GM04504 (cell line): ENCODE measurements at places on chromosomes 2 and 18.

DNA sequence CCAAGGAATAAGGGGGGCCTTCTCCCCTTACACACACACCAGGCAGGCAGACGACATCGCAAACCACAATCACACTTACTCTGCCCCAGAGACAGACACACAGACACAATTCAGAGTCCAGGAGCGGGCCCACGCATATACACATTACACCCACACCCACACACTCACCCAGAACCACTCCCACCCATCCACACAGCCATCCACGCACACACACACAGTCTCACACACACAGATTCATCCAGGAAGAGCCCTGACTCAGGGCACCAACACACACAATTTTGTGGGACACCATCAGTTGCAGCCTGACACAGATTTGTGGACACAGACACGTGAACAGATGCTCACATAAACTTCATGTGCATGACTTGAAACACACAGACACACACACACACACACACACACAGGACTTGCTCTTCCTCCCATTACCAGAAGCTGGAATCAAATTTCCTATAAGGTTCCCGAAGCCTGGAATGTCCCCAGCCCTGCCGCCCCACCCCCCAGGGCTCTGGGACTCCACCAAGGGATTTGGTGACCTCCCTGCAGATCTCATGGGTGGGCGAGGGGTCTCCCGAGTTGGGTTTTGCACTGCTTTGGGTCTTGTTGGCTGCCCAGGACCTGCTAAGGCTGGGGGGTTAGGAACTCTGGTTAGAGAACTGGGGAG is 23.5 kb downstream of the TNS1 start:
- DNase-seq, result no peak

- DNase-seq, result no peak
Observed at GRCh38 chr2:39512941-39513340, 75.9 kb upstream of the MAP4K3 start.

- DNase-seq, result no peak
Observed at GRCh38 chr2:196284866-196285557, 113.6 kb upstream of the STK17B start.

- DNase-seq, result no peak
Observed at GRCh38 chr18:23752363-23752762, 63.1 kb downstream of the LAMA3 start.

DNA sequence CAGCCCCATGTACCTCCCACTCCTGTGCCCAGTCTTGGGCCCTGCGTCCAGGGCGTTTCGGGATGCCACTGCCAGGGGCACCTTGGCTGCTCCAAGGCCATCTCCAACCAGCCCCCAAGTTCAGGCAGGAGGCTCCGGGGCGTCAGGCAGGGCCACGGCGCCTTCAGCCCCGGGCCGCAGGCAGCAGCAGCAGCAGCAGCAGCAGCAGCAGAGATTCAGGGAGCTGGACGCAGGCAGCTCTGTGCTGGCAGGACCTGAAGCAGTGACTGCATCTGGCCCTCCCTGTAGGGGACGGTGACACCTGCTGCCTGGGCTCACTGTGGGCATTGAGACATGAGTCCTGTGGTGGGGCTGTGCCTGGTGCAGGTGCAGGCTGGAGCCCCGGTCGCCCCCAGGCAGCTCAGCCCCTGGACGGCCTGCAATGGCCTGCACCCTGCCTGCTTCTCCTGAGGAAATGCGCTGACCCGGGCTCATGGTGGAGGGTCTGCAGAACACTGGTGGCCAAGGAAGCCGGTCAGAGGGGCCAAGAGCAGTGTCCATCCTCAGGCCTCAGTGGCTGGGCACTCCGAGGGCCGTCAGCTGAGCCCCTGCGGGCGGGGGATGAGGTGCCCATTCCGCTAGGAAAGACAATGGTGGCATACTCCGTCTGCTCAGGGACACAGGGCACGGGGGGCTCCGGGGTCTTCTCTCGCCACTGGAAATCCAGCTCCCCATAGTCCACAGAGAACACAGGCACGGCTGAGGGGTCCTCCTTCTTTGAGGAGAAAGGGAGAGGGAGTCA is 8.0 kb downstream of the PDCD1 start:
- no peak for DNase-seq

DNA sequence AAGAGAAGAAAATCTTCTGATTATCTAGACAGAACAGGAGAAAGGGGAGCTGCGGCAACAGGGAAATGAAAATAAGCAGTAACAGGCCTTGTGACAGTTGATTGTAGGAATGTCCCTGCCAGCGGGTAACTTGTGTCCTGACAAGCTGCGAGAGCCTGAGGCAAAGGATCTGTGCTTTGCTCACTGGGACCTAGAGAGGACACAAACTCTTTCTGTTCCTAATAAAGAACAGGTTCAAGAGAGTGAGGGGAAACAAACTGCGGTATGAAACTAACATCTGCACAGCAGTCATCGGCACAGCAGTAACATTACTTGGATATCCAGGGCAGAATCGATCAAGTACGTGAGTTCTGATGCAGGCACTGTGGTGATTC is 103.7 kb upstream of the THOC1 start:
- no peak for DNase-seq

- DNase-seq, result no peak
Observed at GRCh38 chr18:69261406-69261805, 139.3 kb upstream of the DOK6 start.

- peak; percentile 57 for DNase-seq
Observed at GRCh38 chr2:74440378-74441169, 1.2 kb downstream of the RTKN start.

DNA sequence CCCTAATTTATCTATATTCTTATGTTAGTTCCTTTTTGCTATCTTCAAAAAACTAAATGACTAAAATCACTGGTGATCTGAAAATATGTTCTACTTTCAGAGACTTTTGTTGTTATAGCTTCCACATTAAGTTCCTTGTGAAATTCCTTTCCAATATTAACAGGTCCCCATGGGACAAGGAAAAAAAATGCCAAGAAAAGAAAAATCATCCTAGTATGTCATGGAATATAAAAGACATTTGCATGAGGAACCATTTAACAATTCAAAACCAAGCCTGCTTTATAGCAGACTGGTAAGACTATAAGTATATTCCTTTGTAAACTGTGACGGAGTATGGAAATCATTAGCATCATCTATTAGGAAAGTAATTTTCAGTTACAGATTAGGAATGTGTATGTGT is 48.1 kb downstream of the COBLL1 start:
- DNase-seq, result no peak

DNA sequence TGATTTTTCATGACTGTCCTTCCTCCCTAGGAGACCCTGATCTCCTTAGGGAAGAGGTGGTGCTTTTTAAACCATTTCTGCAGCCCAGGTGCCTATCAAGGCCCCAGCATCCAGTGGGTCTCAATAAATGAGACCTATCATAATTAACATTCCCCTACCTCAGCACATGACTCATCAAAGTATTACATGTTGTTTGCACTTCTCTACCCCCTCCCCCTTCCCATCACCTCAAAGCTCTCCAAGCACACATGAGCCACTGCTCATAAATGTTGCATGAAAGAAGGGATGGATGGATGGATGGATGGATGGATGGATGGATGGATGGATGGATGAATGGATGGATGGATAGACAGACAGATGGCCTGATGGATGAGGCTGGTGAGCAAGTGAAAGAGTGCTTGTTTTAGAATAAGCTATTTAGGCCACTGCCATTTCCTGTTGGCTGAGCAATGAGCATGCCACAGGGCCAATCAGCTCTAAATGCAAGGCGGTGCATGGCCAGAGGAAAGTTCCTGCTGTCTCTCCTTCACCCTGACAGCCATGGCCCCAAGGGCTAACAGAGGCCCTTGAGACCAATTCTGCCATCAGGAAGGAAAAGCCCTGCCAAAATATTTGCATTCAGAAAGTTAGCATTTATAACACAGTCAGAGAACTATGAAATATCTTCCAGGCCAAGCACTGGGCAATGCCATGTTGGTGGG is 20.9 kb upstream of the STEAP3 start:
- no peak for DNase-seq

DNA sequence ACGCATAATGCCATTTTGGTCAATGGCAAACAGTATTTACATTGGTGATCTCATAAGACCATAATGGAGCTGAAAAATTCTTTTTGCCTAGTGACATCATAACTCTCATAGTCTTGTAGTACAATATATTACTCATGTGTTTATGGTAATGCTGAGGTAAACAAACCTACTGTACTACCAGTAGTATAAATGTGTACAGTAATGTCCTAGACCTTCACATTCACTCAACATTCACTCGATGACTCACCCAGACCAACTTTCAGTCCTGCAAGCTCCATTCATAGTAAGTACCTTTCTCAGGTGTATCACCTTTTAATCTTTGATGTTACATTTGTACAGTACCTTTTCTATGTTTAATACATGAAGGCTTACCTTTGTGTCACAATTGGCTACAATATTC is 558.2 kb upstream of the PIK3C3 start:
- DNase-seq, result no peak

- no peak for DNase-seq
Observed at GRCh38 chr2:64534363-64534762, 10.2 kb downstream of the AFTPH start.

GRCh38 chr2:218856167-218856895 is 3.3 kb upstream of the WNT6 start:
- no peak for DNase-seq

DNA sequence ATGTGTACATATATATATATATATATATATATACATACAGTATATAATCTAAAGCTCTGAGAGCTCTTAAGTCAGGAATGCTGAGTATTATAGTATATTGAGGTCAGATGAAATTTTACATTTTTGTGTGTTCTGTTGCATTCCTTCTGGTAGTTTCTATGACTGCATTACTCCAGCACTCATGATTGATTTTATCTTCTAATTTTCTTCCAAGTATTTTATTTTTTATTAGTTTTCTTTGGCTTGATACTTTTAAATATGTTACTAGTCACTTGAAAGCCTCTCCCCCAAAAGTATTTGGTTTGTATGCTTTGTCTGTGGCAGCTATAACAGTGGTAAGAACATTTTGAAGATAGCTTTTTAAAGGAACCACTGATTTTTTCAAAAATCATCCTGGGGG is 25.0 kb downstream of the METTL21A start:
- no peak for DNase-seq
